ENCODE measurements at places on chromosomes 6 and 20. TPM values are rescaled to one million over a fixed set of nuclear protein-coding genes. Genes with fewer than 3 reads are reported as not detected.

CASS4 gene
- 0.74 TPM for total RNA-seq

RPL7L1 gene
- 55.7 TPM for total RNA-seq

LSM14B gene
- total RNA-seq, result 23.6 TPM

NOTCH4 gene
- 18.2 TPM for total RNA-seq

PGC gene
- 3.4 TPM for total RNA-seq

HFE gene
- 7.6 TPM for total RNA-seq

TNXB gene
- 207 TPM for total RNA-seq

POM121L2 gene
- not detected for total RNA-seq

OR12D1 gene
- not detected for total RNA-seq

ADNP gene
- total RNA-seq, result 51.6 TPM

TFAP2D gene
- total RNA-seq, result not detected

C6orf132 gene
- 78.6 TPM for total RNA-seq

TBC1D32 gene
- 9.8 TPM for total RNA-seq

RSPO3 gene
- total RNA-seq, result 14.0 TPM

BPIFB4 gene
- not detected for total RNA-seq

HLA-G gene
- total RNA-seq, result not detected

DEFB123 gene
- not detected for total RNA-seq

PIGT gene
- total RNA-seq, result 81.0 TPM

HRH3 gene
- not detected for total RNA-seq

SIRPD gene
- not detected for total RNA-seq

CDKAL1 gene
- total RNA-seq, result 11.3 TPM

DLK2 gene
- total RNA-seq, result 3.9 TPM

DEF6 gene
- total RNA-seq, result 23.1 TPM

LY86 gene
- total RNA-seq, result 4.9 TPM

UBD gene
- total RNA-seq, result not detected

ANKRD6 gene
- total RNA-seq, result 13.3 TPM

NFKBIE gene
- 17.2 TPM for total RNA-seq

LAMA4 gene
- total RNA-seq, result 56.5 TPM

TFAP2A gene
- 19.4 TPM for total RNA-seq

SLC35D3 gene
- not detected for total RNA-seq

TGM3 gene
- 27.7 TPM for total RNA-seq

RAET1L gene
- total RNA-seq, result 8.3 TPM

C6orf141 gene
- total RNA-seq, result 14.2 TPM

SLC12A5 gene
- not detected for total RNA-seq

C20orf204 gene
- 0.98 TPM for total RNA-seq

ACTR5 gene
- 18.4 TPM for total RNA-seq

TP53TG5 gene
- total RNA-seq, result not detected

GSTA3 gene
- total RNA-seq, result not detected

IYD gene
- not detected for total RNA-seq

NTSR1 gene
- total RNA-seq, result 0.49 TPM

All from vagina (tissue), 2 donors.